Activated CD4-positive, alpha-beta T cell treated with anti-CD3 and anti-CD28 coated beads, Interleukin-2, Interleukin-6, amounts not matched to agents 100 ng/mL and 50 ng/mL, durations not matched to agents 16 hours and 8 hours (primary cell): ENCODE measurements at places on chromosomes 4 and X.

DNA sequence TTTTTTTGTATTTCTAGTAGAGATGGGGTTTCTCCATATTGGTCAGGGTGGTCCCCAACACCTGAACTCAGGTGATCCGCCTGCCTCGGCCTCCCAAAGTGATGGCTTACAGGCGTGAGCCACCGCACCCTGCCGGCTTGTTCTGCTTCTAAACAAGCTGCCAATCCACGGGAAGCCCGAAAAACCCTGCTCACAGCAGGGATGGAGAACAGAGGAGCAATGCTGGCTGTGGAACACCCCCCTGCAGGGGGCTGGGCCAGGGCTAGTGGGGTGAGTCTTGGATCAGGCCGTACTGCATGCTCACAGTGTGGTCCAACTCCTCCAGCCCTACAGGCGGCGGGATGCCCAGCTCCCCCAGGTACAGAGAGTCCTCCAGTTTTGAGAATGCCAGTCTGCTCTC is 38.1 kb upstream of the ARHGAP6 start:
- DNase-seq: no peak

DNA sequence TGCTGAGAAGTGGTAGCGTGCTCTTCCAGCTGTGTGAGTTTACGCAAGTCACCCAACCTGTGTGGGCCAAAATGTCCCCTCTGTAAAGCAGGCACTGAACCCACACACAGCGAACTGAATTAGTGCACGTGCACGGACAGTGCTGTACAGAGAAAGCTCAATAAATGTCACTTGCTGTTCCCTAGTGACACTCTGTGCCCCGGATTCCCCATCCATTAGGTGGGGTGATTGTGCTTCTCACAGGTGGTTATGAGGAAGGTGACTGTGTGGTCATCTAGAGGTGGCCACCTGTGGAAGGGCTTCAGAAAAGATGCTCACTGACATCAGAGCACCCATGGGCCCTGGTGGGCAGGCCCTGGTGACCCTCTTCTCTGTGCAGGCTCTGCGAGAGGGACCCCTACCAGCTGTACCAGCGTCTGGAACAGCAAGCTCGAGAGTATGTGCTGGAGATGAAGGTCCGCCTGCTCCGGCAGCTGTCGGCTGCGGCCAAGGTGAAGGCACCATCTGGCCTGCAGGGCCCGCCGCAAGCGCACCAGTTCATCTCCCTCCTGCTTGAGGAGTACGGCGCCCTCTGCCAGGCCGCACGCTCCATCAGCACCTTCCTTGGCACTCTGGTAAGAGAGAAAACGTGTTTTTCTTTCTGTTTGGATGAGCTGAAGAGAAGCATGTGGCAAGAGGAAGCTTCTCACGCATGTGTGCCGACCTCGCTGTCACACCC is 94.3 kb downstream of the FAM193A start:
- no peak for DNase-seq

GRCh38 chr4:128390475-128390996 is 102.9 kb upstream of the PGRMC2 start:
- DNase-seq: no peak

DNA sequence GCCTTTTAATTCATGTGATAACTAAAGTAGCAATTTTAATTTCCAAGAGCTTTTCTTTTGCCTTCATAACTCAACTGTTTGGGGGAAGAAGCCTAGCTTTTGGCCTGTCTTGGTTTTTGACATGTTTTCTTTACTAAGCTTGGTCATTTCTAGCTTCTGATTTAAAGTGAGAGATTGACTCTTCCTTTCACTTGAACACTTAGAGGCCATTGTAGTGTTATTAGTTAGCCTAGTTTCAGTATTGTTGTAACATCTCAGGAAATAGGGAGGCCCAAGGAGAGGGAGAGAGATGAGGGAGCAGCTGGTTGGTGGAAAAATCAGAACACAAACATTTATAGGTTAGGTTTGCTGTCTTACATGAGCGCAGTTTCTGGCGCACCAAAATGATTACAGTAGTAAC is 44.8 kb downstream of the DCLK2 start:
- peak; percentile 59 for DNase-seq

DNA sequence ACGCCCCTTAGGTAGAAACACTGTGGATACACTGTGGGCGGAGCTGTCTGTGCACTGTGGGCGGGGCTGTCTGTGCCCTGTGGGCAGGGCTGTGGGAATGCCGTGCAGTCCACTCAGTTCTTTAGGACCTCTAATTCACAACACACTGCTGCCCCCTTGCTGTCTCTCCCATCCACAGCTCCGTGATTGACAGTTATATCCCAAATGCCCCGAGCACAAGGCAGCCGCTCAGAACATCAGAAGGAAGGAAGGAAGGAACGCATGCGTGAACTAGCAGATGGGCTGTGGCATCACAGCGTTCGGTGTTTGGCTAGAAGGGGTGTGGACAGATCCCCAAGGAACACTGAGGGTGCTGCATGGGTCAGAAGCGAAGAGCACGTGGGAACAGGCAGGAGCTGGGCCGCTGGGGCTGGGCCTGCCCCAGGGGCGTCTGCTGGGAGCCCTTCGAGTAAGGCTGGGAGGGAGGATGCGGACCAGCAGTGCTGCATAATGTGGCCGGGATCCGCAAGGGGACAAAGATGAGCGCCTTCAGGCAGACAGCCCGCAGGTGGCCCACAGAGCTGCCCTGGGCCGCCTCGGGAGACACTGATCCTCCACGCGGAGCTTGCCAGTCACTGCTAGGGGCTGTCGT is 29.8 kb downstream of the ACOX3 start:
- peak; percentile 14 for DNase-seq

- peak; percentile 56 for DNase-seq
Observed at GRCh38 chr4:118850488-118851173, 14.7 kb upstream of the SEC24D start.
